T-cell (primary cell): ENCODE measurements at places on chromosomes 1 and 21. TPM values are rescaled to one million over a fixed set of nuclear protein-coding genes. Genes with fewer than 3 reads are reported as not detected.

Gene TINAGL1
- total RNA-seq: 0.61 TPM

Gene DCST1
- total RNA-seq: not detected

Gene FAM72B
- not detected for total RNA-seq

Gene SMIM1
- total RNA-seq: 2.9 TPM

Gene RGS13
- total RNA-seq: not detected

Gene DHCR24
- total RNA-seq: 19.9 TPM

Gene PDC
- not detected for total RNA-seq

Gene RGS18
- total RNA-seq: 2.5 TPM

Gene OR2L13
- total RNA-seq: not detected

Gene LCE2B
- not detected for total RNA-seq

Gene OR6K3
- not detected for total RNA-seq

Gene TIE1
- 0.30 TPM for total RNA-seq
